Jurkat, Clone E6-1 (cell line): ENCODE measurements at places on chromosomes 6 and 20.

- no peak for DNase-seq
Observed at GRCh38 chr20:7866285-7866684, 74.0 kb downstream of the HAO1 start.

GRCh38 chr20:51249215-51249614 is 226.3 kb upstream of the KCNG1 start:
- DNase-seq: no peak

DNA sequence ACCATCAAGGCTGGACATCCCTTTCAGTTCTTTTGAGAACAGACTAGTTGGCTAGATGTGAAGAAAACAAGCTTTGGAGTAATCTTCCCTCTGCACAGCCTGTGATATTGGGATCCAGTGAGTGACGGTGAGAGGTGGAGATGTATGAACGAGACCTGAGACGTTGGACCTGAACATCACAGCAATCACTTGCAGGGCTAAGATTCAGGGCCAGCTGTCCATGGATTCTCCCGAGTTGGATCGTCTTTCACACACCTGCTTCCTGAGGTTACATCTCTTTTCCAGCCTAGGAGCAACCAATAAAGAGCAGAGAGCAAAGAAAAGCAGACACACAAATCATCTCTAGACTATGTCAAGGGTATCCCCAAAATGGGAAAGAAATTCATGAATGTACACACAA is 30.0 kb upstream of the TMEM14A start:
- no peak for DNase-seq

GRCh38 chr6:138331444-138331843 is 46.3 kb upstream of the SMIM28 start:
- DNase-seq: no peak

DNA sequence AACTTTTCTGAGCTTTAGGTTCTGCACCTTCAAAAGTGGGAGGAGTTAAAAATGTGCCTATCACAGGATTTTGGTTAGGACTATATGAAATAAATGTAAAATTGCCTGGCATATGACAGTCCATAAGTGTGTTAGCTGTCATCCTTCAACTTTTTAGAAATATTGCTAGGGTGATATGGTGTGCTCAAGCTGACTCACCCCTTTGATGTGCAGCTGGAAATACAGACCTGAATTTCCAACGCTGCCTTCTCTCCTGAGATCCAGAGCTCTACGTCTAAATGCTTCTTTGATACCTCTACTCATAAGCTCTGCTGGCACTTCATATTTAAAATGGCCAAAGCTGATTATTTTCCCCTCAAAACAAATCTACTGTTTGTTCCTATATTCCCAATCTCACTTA is 2.7 kb downstream of the SLC35B3 start:
- no peak for DNase-seq

DNA sequence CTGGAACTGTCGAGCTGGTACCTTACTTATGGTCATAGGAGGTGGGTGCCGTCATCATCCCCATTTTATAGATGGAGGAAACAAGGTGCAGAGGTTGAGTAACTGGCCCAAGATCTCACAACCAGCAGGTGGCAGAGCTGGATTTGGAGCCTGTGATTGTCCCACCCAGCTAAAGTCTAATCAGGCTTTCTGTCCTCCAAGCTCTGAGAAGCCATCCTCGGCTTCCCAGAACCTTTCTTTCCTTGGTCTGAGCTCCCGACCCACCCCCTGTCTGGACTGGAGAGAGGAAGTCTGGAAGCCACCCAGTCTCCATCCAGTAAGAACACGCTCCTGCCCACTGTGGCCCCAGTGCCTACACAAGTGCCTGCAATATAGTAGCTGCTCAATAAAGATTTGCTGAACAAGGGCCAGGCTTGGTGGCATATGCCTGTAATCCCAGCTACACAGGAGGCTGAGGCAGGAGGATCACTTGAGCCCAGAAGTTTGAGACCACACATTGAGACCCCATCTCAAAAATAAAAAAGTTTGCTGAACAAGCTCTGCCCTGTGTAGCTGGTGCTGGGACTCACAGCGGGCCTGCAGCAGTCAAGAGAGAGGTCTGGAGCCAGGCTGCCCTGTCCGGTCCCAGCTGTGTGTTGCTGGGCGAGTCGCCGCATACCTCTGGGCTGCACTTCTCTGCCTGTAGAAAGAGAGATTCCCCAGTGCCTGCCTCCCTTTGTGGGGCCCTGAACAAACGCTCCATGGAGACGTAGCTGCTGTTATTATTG is 32.5 kb upstream of the DLGAP4 start:
- DNase-seq: peak; percentile 28

GRCh38 chr20:57179265-57179664 is 87.2 kb downstream of the BMP7 start:
- DNase-seq: no peak

DNA sequence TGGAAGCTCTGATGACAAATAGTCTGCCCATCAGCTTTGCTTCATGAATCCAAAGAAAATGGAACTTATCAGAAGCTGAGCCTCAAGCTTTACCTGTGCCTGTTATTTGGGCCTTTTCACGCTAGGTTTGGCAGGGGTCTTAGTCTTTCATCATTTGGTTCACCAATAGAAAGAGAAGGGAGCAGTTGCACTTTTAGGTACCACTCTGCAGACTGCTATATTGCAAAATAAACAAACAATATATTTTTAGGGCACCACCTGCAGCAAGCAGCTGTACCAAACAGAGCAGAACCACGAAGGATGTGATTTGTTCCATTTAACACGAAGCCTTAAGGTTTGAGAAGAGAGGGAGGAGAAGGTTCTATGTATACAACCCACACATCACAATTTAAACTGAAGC is 291.4 kb upstream of the RNF217 start:
- no peak for DNase-seq

DNA sequence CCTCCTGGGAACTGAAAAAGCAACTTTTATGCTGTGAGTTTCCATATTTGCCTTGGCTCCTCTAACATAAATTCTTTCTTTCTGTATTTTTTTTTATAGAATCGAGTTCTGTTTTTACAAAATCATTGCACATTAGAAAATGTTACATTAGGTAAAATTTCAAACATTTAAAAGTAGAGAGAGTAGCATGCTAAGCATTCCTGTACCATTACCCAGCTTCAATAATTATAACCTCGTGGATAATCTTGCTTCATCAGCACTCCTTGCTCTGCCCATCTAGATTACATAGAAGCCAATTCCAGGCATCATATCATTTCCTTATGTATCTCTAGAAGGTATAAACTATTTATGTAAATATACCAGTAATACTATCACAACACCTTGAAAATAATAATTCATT is 15.4 kb upstream of the FBXO30 start:
- no peak for DNase-seq

GRCh38 chr6:138817799-138818198 is 21.9 kb downstream of the ECT2L start:
- DNase-seq: no peak
